ENCODE measurements at places on chromosomes 1 and 21.

GRCh38 chr1:1093610-1093943 is 19.5 kb upstream of the RNF223 start:
- DNase-seq = peak; percentile 1

- no peak for DNase-seq
Observed at GRCh38 chr1:154557939-154558719, at the start of gene UBE2Q1. Gene UBE2Q1 (minus strand): TSS chr1:154558662. CDS start chr1:154558553, 109 bp downstream.

DNA sequence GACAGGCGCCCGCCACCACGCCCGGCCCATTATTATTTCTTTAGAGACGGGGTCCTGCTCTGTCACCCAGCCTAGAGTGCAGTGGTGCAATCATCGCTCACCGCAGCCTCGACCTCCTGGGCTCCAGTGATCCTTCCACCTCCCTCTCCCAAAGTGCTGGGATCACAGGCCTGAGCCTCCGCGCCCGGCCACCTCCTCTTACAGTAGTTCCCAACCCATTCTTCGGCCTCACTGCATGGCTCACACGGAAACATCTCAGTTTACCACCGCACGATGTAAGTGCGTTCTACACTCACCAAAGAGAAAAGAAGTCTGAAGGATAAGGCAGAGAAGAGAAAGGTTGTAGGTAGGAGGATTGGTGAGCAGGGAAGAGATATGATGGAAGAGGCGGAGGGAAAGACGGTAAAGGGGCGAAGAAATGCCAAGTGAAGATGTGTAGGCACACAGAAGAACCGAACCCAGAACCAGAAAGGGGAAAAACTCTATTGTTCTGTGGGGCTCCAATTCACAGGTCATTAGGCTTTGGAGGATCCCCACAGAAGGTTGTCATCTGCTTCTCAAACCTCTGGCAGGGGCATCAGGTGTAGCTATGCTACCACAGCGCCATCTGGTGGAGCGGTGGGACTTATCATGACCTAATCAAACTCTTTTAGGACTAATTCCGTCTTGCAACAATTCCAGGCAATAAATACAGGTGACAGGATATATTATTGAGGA is 504.2 kb downstream of the SMYD3 start:
- DNase-seq = peak; percentile 89

GRCh38 chr1:68782890-68783289 is 286.0 kb upstream of the DEPDC1 start:
- DNase-seq = no peak

Data from HAP-1 (cell line).